ENCODE measurements at places on chromosomes 11 and 22. TPM values are rescaled to one million over a fixed set of nuclear protein-coding genes. Genes with fewer than 3 reads are reported as not detected.

DNA sequence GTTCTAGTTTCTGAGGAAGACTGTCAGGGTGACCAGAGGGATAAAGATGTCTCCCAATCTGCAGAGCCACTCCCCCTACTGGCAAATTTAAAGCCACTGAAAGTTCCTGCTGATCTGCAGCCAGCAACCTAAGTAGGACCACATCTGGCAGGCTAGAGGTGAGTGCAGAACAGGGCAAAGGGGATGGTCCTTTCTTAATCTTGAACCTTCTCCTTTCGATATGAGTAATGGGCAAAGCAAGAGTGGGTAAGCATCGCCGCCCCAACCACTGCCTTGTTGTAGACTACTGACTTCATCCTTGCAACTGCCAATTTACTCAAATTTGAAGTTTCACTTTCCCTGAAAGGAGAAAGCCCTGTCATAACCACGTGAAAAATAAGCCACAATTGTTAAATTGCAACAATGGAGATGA is 30.7 kb downstream of the SCUBE2 start:
- no peaks in the 10 kb centered on the region for H3K4me1 ChIP-seq
- H3K36me3 ChIP-seq, result no peaks in the 10 kb centered on the region
- no peaks in the 10 kb centered on the region for H3K27me3 ChIP-seq
- no peak overlapping the region for H3K27ac ChIP-seq
- no peak for DNase-seq

DNA sequence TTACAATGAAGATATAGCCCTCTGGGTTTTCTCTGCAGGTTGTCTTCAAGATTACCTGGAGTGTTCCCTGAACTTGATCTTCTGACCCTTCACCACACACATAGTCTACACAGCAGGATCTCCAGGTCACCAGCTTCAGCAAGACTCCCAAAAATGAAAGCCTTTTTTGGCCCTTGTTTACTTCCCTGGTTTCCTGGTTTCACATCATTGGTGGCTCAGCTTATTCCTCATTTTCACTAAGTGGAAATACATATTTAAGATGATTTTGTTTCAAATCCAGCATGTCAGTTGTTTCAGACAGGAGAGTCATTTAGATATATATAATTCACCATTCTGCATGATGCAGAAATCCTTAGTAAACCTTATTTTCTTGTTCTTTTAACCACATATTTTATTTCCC is 41.6 kb upstream of the MPEG1 start:
- DNase-seq, result no peak
- H3K4me1 ChIP-seq, result no peaks in the 10 kb centered on the region
- H3K27me3 ChIP-seq, result no peaks in the 10 kb centered on the region
- no peak overlapping the region for H3K4me3 ChIP-seq
- no peak overlapping the region for H3K27ac ChIP-seq

DNA sequence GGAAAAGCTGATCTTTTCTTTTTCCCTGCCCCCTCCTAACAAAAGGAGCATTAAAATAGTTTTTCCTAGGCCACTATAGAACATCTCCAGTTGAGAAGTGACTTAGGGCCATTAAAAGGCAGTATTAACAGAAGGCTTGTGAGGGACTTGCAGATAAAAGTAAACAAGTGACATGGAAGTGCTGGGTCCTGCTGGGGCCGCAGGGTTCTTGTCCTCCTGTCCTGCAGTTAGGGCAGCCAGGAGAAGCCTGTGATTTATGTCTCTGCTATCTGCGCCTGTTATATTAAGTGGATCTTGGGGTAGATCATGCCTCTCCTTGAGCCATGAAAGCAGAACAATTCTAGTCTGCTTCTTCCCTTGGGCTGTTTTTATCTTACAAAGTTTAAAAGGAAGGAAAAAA is 271.4 kb upstream of the C11orf87 start:
- DNase-seq, result no peak
- H3K4me3 ChIP-seq, result no peak overlapping the region
- H3K27ac ChIP-seq, result no peak overlapping the region
- H3K27me3 ChIP-seq, result no peaks in the 10 kb centered on the region

DNA sequence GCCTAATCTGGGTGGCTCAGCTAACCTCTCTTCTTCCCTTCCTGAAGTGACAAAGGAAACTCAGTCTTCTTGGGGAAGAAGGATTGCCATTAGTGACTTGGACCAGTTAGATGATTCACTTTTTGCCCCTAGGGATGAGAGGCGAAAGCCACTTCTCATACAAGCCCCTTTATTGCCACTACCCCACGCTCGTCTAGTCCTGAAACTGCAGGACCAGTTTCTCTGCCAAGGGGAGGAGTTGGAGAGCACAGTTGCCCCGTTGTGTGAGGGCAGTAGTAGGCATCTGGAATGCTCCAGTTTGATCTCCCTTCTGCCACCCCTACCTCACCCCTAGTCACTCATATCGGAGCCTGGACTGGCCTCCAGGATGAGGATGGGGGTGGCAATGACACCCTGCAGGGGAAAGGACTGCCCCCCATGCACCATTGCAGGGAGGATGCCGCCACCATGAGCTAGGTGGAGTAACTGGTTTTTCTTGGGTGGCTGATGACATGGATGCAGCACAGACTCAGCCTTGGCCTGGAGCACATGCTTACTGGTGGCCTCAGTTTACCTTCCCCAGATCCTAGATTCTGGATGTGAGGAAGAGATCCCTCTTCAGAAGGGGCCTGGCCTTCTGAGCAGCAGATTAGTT is 14.2 kb upstream of the UVRAG start:
- H3K4me1 ChIP-seq, result no peaks in the 10 kb centered on the region
- DNase-seq, result no peak
- no peak overlapping the region for H3K27ac ChIP-seq
- no peaks in the 10 kb centered on the region for H3K27me3 ChIP-seq
- H3K4me3 ChIP-seq, result no peak overlapping the region
- H3K36me3 ChIP-seq, result no peaks in the 10 kb centered on the region

GRCh38 chr22:24337894-24338645 is 67.4 kb downstream of the SPECC1L start:
- no peak for DNase-seq
- no peak overlapping the region for H3K27ac ChIP-seq
- H3K36me3 ChIP-seq, result no peaks in the 10 kb centered on the region
- H3K4me1 ChIP-seq, result no peaks in the 10 kb centered on the region
- H3K27me3 ChIP-seq, result no peaks in the 10 kb centered on the region
- no peak overlapping the region for H3K4me3 ChIP-seq

DNA sequence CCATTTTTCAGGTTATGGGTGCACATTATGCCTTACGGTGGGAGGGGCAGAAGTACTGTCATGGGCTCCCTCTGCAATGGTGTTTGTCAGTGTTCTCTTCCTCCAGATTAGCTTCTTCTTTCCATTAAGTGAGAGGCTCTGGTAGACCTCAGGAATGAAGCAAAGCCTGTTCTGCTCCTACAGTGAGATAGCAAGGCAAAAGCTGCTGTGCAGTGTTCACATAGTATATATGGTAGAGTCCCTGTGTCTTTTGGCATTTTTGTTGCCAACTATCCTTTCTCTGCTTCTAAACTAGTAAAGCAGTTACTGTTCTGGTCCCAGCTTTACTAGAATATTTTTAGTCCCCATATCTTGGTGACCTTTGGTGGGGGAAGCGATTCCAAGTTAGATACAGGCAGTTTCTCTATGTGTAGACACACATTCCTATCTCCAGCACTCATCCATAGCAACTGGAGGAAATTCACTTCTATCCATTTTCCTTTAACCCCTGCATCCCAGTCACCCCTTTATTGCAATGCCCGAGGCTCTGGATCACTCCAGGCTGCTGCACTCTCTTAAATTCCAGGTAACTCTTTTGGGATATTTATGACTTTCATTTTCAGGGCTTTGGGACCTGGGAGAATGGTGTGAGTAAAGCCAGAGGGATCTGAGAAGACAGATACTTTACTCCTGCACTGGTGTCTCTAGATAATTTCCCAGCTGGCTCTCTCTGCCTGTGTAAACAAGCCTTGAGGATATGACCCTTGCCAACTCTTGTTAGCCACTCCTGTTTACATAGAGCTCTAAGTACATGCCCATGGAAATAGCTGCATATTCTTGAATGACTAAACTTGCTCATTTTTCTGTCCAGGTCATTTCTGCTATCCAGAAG is 3.9 kb upstream of the TRIM34 start:
- no peak for DNase-seq
- H3K27me3 ChIP-seq, result no peaks in the 10 kb centered on the region
- no peak overlapping the region for H3K4me3 ChIP-seq
- no peak overlapping the region for H3K27ac ChIP-seq

DNA sequence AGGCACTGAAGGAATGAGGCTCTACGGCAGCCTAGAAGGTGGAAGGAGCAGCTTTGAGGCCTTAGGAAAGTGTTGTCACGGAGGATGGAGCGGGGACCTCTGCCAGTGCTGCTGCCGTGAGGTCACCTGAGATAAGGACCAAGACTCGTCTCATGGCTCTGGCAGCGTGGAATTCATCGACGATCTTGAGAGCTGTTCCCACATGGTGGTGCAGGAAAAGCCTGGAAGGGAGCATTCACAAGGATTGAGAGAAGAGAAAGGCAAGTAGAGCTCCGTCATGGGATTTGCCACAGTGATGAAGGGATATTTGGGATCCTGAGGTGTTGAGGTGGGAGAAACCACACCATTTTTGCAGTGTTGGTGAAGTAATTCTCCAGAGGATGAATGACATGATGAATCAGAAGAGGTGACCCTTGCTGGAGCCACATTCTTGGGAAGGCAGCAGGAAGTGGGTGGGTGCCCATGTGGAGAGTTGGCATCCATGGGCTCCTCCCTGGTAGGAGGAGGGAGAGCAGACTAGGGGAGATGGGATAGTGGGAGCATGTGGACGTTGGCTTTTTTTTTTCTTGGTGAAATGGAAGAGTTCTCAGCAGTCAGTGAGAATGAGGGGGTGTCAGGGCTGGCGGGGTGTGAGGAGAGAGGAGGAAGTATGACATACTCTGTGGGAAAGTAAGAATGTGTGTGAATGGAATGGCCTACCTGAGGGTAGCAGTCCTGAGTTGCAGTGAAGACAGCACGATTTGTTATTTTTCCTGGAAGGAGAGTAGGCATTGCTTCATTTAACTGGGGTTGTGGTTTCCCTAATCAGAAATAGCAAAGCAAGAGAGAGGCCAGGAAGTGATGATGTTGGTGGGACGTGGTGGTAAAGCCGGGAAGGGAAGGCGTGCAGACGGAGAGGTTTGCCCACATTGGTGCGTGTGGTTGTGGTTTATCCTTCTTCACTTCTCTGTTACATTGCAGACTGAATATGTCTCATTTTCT is 11.1 kb downstream of the PPP6R3 start:
- no peaks in the 10 kb centered on the region for H3K27me3 ChIP-seq
- DNase-seq, result no peak
- no peaks in the 10 kb centered on the region for H3K36me3 ChIP-seq
- no peak overlapping the region for H3K4me3 ChIP-seq
- no peak overlapping the region for H3K27ac ChIP-seq

- H3K4me3 ChIP-seq, result no peak overlapping the region
- H3K27ac ChIP-seq, result no peak overlapping the region
- H3K4me1 ChIP-seq, result no peaks in the 10 kb centered on the region
- DNase-seq, result peak; percentile 8
These were observed 447.7 kb downstream of the TBC1D22A start for GRCh38 chr22:47210112-47210657.

GRCh38 chr11:46271407-46271806 is 6.1 kb upstream of the CREB3L1 start:
- no peak overlapping the region for H3K27ac ChIP-seq
- no peak overlapping the region for H3K4me3 ChIP-seq
- H3K27me3 ChIP-seq, result no peaks in the 10 kb centered on the region
- DNase-seq, result no peak
- no peaks in the 10 kb centered on the region for H3K36me3 ChIP-seq

- peak overlapping the region; percentile 82 for H3K27ac ChIP-seq
- H3K4me1 ChIP-seq, result peaks cover 54% of the 10 kb centered on the region
- H3K36me3 ChIP-seq, result no peaks in the 10 kb centered on the region
- H3K27me3 ChIP-seq, result no peaks in the 10 kb centered on the region
These were observed 540 bp downstream of the ADM start for GRCh38 chr11:10305262-10305963.

GRCh38 chr11:96242191-96242847 is 100.7 kb downstream of the MAML2 start:
- H3K27me3 ChIP-seq, result no peaks in the 10 kb centered on the region
- no peak for DNase-seq

- H3K27me3 ChIP-seq, result no peaks in the 10 kb centered on the region
- DNase-seq, result no peak
- no peaks in the 10 kb centered on the region for H3K36me3 ChIP-seq
- H3K4me1 ChIP-seq, result no peaks in the 10 kb centered on the region
- no peak overlapping the region for H3K4me3 ChIP-seq
These were observed 71.3 kb upstream of the ALX4 start for GRCh38 chr11:44381261-44381660.

DNA sequence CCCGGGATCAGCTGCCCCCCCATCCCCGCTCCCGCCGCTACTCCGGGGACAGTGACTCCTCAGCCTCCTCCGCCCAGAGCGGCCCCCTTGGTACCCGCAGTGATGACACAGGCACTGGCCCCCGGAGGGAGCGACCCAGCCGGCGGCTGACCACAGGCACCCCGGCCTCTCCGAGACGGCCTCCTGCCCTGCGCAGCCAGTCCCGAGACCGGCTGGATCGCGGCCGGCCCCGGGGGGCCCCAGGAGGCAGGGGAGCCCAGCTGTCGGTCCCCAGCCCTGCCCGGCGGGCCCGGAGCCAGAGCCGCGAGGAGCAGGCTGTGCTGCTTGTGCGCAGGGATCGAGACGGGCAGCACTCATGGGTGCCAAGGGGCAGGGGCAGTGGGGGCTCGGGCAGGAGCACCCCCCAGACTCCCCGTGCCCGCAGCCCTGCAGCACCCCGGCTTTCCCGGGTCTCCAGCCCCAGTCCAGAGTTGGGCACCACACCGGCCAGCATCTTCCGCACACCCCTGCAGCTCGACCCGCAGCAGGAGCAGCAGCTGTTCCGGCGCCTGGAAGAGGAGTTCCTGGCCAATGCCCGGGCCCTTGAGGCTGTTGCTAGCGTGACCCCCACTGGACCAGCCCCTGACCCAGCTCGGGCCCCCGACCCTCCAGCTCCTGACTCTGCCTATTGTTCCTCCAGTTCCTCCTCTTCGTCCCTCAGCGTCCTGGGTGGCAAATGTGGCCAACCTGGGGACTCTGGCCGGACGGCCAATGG is 3.9 kb downstream of the RASL10A start:
- peak overlapping the region; percentile 64 for H3K27ac ChIP-seq
- H3K4me1 ChIP-seq, result peaks cover 59% of the 10 kb centered on the region
- H3K27me3 ChIP-seq, result no peaks in the 10 kb centered on the region

GRCh38 chr22:50173311-50173982 is 2.9 kb downstream of the PANX2 start:
- H3K36me3 ChIP-seq, result no peaks in the 10 kb centered on the region
- no peak overlapping the region for H3K4me3 ChIP-seq
- no peak for DNase-seq

DNA sequence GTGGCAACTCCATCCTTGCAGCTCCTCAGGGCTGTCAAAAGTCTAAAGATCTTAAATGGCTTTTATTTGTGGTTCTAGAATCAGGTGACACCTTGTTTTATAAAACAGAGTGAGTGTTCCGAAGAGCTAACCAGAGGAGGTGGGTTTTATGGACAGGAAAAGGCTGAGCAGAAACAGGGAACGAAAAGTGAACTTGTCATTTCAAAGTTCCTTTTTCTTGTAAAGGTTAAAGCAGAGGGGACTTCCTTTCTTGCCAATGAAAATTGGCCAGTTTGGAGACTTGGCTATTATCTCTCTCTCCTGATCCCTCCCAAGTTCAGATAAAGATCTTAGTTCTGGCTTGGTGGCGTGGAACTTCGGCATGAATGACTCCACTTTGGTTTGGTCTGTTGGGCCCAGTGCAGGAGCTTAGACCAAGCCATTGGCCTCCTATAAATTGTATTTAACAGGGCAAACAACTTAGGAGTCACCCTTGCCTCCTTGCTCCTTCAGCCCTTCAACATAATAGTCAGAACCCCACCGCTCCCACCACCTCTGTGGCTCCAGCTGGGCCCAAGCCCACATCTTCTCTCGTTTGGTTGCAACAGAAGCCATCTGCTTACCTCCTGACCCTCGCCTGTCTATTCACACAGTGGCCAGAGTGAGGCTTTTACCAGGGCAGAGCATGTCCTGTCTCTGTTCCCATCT is 102.4 kb upstream of the THY1 start:
- DNase-seq, result no peak
- no peak overlapping the region for H3K27ac ChIP-seq

Gene MAJIN
- polyA plus RNA-seq, result 36.4 TPM

Gene FGF3
- not detected for polyA plus RNA-seq

Gene CELSR1
- 5.6 TPM for polyA plus RNA-seq

Data from testis (tissue), 5 donors.